ENCODE measurements at places on chromosomes 1 and 21. TPM values are rescaled to one million over a fixed set of nuclear protein-coding genes. Genes with fewer than 3 reads are reported as not detected.

The TEX50 gene
- total RNA-seq: not detected

The MFAP2 gene
- not detected for total RNA-seq

The PHLDA3 gene
- total RNA-seq: 7.0 TPM

The NTNG1 gene
- total RNA-seq: not detected

DNA sequence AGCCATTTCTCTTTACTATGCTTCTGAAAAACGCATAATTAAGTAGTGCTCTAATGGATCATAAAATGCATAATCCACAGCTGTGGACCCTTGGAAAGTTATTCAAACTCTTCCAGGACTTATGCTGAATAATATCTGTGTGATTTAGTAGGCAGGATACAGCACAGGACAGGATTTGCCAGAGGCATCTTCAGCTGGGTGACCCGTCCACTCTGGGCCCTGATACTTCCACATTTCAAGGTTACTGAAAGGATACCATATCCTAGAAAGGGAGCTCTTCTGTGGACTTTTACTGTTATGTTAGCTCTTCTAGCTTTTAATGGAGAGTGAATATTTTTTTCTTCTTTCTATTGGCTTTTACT lies 49.6 kb downstream of the MAP10 start:
- DNase-seq: no peak
- H3K27ac ChIP-seq: no peak overlapping the region
- H3K36me3 ChIP-seq: no peaks in the 10 kb centered on the region
- H3K27me3 ChIP-seq: no peaks in the 10 kb centered on the region
- H3K4me3 ChIP-seq: no peak overlapping the region

DNA sequence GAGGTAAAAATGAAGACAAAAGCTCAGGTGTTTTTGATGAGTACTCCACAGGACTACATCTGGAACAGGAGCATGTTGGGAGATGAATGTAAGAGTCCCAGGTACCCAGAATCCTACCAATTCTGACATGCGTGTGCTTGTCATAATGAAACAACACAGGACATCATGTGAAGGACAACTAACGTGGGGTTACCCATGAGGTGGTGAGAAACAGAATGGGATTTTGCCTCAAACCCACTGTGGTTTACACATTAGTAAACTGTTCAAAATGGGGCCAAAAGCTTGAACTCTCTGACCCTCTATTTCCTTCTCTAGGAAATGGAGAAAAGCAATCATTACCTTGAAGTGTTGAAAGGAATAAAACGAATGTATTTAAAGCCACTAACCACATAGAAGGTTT lies 266.2 kb downstream of the RGS7 start:
- no peak overlapping the region for H3K27ac ChIP-seq
- no peaks in the 10 kb centered on the region for H3K27me3 ChIP-seq
- H3K4me1 ChIP-seq: no peaks in the 10 kb centered on the region
- H3K4me3 ChIP-seq: no peak overlapping the region

GRCh38 chr1:229894532-229894931 lies 172.5 kb upstream of the GALNT2 start:
- DNase-seq: no peak
- no peaks in the 10 kb centered on the region for H3K4me1 ChIP-seq
- H3K4me3 ChIP-seq: no peak overlapping the region
- H3K27me3 ChIP-seq: no peaks in the 10 kb centered on the region

DNA sequence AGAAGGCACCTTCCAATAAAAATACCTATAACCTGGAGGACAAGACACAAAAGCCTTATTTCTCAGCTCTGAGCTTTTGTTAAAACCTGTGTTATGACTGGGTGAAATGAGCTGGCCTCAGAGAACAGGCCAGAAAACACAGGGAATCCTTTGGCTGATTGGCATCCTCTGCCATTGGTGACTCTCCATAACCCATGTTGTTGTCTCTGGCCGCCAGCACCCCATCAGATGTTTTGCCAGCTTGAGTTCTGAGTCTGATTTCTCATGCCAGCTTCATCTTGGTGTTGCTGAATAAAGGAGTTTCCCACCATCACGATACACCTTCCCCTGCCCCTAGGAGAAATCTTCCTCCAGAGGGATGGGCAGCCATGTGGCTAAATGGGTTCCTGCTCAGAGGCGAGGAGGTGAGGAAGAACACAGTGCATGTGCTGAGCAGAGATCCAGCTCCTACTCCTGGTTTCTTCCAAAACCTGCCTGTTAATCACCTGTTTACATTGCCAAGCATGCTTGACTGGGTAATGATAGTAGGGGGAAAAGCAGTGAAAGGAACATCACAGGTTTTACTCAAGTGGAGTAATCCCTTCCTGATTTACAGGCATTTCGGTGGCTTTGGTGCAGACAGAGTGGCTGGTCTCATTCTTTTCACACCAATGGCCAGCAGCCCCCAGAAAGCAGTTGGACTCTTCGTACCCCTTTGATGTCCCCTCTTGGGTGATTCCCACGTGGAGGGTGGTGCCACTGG lies 109.8 kb downstream of the ROR1 start:
- H3K27ac ChIP-seq: no peak overlapping the region
- no peaks in the 10 kb centered on the region for H3K27me3 ChIP-seq
- H3K4me3 ChIP-seq: no peak overlapping the region
- H3K4me1 ChIP-seq: no peaks in the 10 kb centered on the region
- H3K36me3 ChIP-seq: no peaks in the 10 kb centered on the region

DNA sequence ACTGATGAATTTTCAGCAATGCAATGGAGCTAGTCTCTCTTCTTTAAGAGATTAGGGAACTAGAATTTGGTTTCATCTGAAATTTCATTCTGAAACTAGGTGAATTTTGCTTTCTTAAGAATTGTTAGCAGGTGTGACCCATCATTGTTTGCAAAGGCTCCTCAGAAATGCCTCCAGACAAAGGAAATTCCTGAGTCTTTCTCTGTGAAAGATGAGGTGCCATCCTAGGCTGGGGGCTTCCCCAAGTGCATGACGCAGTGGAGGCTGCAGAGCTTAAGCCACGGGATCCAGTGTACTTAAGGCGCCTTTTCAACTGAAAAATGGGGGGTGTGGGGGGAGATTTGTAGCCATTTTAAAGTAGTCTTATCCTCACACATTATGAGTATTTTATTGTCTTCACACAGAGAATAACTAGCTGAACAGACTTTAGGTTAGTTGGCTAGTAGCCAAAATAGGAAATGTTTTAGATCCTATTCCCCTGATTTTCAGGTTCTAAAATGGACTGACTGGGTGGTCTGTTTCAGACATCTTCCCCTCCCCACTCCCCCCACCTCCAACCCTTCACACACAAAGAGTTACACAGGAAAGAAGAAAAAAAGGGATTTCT lies 202.0 kb downstream of the NFIA start:
- DNase-seq: no peak
- H3K4me1 ChIP-seq: no peaks in the 10 kb centered on the region
- no peak overlapping the region for H3K27ac ChIP-seq
- H3K27me3 ChIP-seq: no peaks in the 10 kb centered on the region

- no peaks in the 10 kb centered on the region for H3K27me3 ChIP-seq
- no peak for DNase-seq
- no peaks in the 10 kb centered on the region for H3K36me3 ChIP-seq
- no peaks in the 10 kb centered on the region for H3K4me1 ChIP-seq
- H3K27ac ChIP-seq: no peak overlapping the region
Measured at GRCh38 chr1:3193811-3194210, 124.8 kb downstream of the PRDM16 start.

- H3K4me1 ChIP-seq: no peaks in the 10 kb centered on the region
- H3K27ac ChIP-seq: no peak overlapping the region
- no peak overlapping the region for H3K4me3 ChIP-seq
Measured at GRCh38 chr1:72000809-72001208, 281.5 kb downstream of the NEGR1 start.

- no peak overlapping the region for H3K4me3 ChIP-seq
- H3K27me3 ChIP-seq: no peaks in the 10 kb centered on the region
- H3K27ac ChIP-seq: no peak overlapping the region
- no peaks in the 10 kb centered on the region for H3K4me1 ChIP-seq
- no peaks in the 10 kb centered on the region for H3K36me3 ChIP-seq
- DNase-seq: no peak
Measured at GRCh38 chr1:17831597-17831996, 76.5 kb downstream of the ACTL8 start.

DNA sequence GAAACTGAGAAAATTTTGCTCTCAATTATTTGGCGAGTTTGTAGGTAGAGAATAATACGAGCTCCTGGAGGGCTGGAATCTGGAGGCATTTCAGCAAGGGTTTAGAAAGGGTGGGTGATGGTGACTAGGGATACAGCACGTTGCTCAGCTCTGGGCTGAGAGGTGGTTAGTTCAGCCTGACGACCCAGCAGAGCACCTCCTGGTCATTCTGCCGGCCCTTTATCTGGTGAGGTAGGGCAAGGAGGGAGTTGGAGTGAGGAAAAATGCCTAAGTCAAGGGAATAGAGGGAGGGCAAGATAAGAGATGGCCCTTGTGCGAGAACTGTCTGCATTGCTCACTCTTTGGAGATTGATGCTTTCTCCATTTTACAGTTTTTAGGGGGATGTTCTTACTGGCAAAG lies 19.1 kb downstream of the GALNT2 start:
- peaks cover 5% of the 10 kb centered on the region for H3K36me3 ChIP-seq
- peaks cover 16% of the 10 kb centered on the region for H3K4me1 ChIP-seq
- no peak overlapping the region for H3K27ac ChIP-seq

All from CD4-positive, alpha-beta memory T cell (primary cell).